ENCODE measurements at places on chromosomes 12 and 14.

DNA sequence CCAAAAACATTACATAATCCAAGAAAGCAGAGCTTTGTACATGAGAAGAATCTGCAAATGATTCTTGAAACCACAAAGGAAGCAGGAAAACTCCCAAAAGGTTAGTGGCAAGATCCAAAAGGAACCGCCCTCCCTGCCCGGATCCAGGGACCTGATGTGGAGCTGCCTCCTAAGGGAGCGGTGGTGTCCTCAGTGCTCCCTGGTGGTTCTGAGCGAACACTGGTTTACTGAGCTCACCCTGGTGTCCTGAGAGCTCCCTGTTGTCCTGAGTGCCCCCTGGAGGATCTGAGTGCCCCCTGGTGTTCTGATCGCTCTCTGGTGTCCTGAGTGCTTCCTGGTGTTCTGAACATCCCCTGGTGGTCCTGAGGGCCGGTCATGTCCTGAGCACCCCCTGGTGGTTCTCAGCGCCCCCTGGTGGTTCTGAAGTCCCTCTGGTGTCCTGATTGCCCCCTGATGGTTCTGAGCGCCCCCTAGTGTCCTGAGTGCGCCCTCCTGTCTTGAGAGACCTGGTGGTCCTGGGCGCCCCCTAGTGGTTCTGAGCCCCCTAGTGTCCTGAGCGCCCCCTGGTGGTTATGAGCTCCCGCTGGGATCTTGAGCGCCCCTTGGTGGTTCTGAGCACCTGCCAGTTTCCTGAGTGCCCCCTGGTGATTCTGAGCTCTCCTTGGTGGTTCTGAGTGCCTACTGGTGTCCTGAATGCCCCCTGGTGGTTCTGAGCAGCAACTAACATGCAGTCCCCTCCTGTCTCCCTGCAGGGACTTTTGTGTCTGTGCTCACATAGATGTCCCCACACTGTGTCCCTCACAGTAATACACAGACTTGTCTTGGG is 891.1 kb downstream of the TMEM121 start:
- peak; percentile 86 for DNase-seq

GRCh38 chr14:74637178-74637550 is 25.1 kb upstream of the LTBP2 start:
- DNase-seq: no peak

DNA sequence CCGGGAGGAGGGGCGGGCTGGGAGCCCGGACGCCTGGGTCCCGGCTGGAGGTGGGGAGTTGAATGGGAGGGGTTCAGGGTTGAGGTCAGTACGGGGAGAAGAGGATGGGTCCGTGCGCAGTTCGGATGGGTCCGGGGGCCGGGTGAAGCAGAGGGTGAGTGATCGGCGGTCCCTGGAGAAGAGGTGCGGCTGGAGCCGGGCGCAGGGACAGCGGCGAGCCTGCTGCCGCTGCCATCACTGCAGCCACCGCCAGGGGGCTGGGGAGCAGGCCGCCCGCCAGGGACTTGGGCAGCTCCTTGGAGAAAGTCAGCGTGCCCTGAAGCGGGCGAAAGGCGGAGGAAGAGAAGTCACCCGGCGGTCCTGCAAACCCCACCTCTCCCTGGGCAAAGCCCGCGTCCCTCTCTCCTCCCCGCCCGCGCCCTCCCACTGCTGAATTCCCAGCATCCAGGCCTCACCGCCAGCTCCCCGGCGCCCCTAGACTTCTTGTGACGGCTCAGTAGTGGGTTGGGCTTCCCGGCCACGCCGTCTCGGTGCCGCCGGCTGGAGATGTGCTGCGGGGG is 6.0 kb upstream of the GPR84 start:
- DNase-seq: peak; percentile 76

GRCh38 chr12:40312982-40313576 is 88.3 kb downstream of the LRRK2 start:
- DNase-seq: no peak

GRCh38 chr12:6850796-6851152 is 312 bp downstream of the CDCA3 start:
- no peak for DNase-seq

- DNase-seq: no peak
Observed at GRCh38 chr12:14175206-14175605, 190.3 kb upstream of the ATF7IP start.

GRCh38 chr12:124592050-124592449 is 24.6 kb upstream of the NCOR2 start:
- no peak for DNase-seq
